Regular cardiac myocyte (primary cell): ENCODE measurements at places on chromosomes 12 and 14. TPM values are rescaled to one million over a fixed set of nuclear protein-coding genes. Genes with fewer than 3 reads are reported as not detected.

The KCNMB4 gene
- total RNA-seq, result 1.9 and 5.1 TPM in 2 replicates

The LIN7A gene
- 21.3 and 36.6 TPM in 2 replicates for total RNA-seq

The BDKRB2 gene
- 0.58 and 11.0 TPM in 2 replicates for total RNA-seq

The PPM1H gene
- total RNA-seq, result 1.9 and 3.9 TPM in 2 replicates

The CELA1 gene
- not detected in 2 replicates for total RNA-seq

The GLS2 gene
- under 0.01 TPM in 1 of 2 replicates, not detected in the other for total RNA-seq

The PMCH gene
- total RNA-seq, result 0.19 TPM in 1 of 2 replicates, not detected in the other
